Peyer's patch (tissue), 4 donors: ENCODE measurements at places on chromosomes 4 and X. TPM values are rescaled to one million over a fixed set of nuclear protein-coding genes. Genes with fewer than 3 reads are reported as not detected.

APOO gene
- total RNA-seq, result 20.6 TPM

EVC2 gene
- 4.7 TPM for total RNA-seq

LINC00632 gene
- 12.2 TPM for total RNA-seq

RBM46 gene
- not detected for total RNA-seq

NAP1L2 gene
- not detected for total RNA-seq

GPR82 gene
- total RNA-seq, result 0.40 TPM

MAGEC1 gene
- not detected for total RNA-seq

EMCN gene
- total RNA-seq, result 1.2 TPM

SPOCK3 gene
- not detected for total RNA-seq

NSUN7 gene
- 10.4 TPM for total RNA-seq

SRPX gene
- total RNA-seq, result 26.4 TPM

ZGRF1 gene
- 28.9 TPM for total RNA-seq

MAGEA2 gene
- not detected for total RNA-seq

FAM9C gene
- total RNA-seq, result not detected

ENAM gene
- not detected for total RNA-seq

GAGE12J gene
- total RNA-seq, result not detected
